ENCODE measurements at places on chromosomes 7 and 10. TPM values are rescaled to one million over a fixed set of nuclear protein-coding genes. Genes with fewer than 3 reads are reported as not detected.

DNA sequence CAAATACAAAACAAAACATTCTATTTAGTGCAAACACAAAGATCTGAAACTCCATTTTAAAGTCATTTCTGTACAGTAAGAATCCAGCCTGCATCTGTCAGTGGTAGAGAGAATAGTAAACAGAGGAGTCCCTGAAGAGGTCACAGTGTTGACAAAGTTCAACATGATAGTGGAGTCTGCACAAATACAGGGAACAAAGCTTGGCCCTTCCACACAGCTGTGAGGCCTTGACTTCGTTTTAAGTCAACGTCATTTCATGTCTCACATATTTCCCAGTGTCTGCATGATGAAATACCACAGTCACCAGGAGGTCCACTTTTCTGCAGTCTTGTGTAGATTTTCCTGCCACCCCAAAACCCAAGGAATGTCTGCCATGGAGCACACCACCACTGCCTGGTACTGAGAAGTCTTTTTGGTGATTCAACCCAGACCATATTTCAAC, 33.0 kb downstream of the CYP26A1 start:
- DNase-seq = no peak

- no peak for DNase-seq
Measured at GRCh38 chr10:85645926-85646711, 720.5 kb downstream of the GRID1 start.

GRCh38 chr7:130957137-130957513, 223.1 kb upstream of the KLF14 start:
- DNase-seq = no peak

- no peak for DNase-seq
Measured at GRCh38 chr7:86600506-86601290, 43.0 kb upstream of the GRM3 start.

DNA sequence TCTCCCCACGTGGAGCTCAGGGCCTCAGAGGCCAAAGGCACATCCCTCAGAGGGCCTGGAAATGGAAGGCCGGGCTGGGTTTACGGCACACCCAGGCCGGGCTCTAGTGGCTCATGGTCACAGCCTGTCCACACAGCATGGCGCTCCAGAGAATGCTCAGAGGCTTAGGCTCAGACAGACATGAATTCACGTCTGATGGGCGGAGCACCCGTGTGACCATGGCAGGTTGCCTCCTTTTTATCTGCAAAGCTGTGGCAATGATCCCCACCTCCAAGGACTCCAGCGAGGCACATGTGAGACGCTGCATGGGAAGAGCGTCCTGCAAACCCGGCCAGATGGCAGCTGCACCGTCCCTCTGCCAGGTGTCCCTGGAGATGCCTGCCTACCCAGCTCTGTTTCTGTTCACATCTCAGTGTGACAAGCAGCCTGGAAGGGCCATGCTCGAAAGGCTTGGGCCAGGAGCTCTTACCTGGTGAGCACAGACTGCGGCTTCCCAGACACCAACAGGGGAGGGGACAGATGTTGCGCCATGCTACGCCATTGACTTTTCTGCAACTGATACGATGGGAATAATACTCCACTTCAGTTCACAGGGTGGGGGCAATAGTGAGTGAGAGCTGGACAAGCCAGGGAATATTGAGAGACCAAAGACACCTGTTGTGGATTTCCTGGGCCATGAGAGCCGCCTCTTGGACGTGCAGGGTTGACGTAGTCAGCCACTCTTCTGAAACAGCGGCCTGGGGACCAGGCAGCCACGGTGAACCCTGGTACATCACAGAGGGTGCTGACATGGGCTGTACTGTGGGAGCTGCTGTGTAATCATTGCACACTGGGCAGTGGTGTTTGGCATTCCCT, 34.4 kb upstream of the FAM20C start:
- DNase-seq = no peak

The NRP1 gene
- total RNA-seq = 138 TPM

The CLDN15 gene
- 2.6 TPM for total RNA-seq
